ENCODE measurements at places on chromosomes 4 and X. TPM values are rescaled to one million over a fixed set of nuclear protein-coding genes. Genes with fewer than 3 reads are reported as not detected.

DNA sequence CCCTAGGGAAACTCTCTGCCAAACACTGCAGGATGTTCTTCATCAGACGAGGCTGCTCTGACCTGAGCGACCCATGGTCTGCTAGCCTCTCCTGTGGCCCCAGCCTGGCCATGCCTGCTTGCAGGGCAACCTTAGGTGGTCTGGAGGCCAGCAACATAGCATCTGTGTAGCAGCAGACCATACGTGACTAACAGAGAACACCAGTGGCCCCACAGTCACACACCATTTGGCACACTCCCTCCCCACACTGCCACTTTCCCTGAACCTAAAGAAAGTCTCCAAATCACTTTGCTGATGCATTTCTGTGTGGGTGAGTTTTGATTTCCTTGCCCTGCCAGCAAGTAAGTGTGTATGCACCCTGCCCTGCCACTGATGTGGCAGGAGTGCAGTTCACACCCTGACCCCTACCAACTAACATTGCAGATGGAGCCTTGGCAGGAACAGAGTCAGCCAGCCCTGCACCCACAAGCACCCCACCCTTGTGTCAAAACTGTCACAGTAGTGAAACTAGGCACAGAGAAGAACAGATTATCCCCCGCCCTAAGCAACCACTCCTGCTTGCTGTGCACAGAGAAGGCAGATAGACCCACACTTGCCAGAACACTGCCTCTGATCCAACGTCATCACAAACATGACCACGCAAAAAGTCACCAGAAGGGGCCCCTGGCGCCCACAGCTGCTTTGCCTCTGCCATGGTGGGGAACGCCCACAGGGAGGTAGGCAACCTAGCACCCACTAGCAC is 249.1 kb downstream of the SPIN4 start:
- no peak for DNase-seq

- DNase-seq = no peak
Measured at GRCh38 chr4:157702831-157703230, 470.0 kb downstream of the GASK1B start.

The NUDT10 gene
- 0.30 TPM for total RNA-seq

- no peak for DNase-seq
Measured at GRCh38 chr4:1033840-1034551, 22.6 kb downstream of the FGFRL1 start.
